ENCODE measurements at places on chromosomes 7 and 10. TPM values are rescaled to one million over a fixed set of nuclear protein-coding genes. Genes with fewer than 3 reads are reported as not detected.

GRCh38 chr10:132192076-132192975 is 5.6 kb downstream of the DPYSL4 start:
- H3K27ac ChIP-seq, result no peak overlapping the region
- H3K4me3 ChIP-seq, result no peak overlapping the region
- no peak for DNase-seq
- no peaks in the 10 kb centered on the region for H3K36me3 ChIP-seq
- no peaks in the 10 kb centered on the region for H3K4me1 ChIP-seq
- H3K27me3 ChIP-seq, result peaks cover 15% of the 10 kb centered on the region

DNA sequence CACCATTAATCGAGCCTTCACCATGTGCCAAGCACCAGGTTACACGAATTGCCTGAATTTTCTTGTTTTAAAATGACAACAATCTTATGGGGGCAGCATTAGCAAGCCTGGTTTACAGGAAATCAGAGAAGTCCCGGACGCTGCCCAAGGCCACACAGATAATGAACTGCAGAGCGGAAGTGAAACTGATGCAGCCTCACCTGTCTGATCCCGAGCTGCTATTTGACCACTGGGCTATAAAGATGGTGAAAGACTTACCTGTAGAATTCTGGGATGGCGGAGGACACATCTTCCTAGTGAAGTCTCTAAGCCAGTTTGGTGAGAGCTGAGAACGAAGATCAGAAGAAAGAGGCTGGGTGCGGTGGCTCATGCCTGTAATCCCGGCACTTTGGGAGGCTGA is 21.7 kb upstream of the GALNTL5 start:
- H3K4me1 ChIP-seq, result no peaks in the 10 kb centered on the region
- H3K4me3 ChIP-seq, result no peak overlapping the region
- H3K27ac ChIP-seq, result no peak overlapping the region
- peaks cover 4% of the 10 kb centered on the region for H3K27me3 ChIP-seq
- H3K36me3 ChIP-seq, result no peaks in the 10 kb centered on the region
- no peak for DNase-seq

DNA sequence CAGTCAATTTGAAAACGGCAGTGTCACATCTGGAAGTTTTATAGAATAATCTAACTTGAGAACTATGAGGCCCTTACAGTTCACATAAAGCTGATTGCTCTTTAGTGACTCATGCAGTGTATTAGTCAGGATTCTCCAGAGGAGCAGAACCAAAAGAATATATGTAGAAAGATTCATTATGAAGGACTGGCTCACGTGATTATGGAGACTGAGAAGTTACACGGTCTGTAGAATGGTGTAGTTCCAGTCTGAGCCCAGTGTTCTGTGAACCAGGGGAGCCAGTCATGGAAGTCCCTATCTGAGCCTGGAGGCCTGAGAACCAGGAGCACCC is 21.5 kb downstream of the RBM33 start:
- peak overlapping the region; percentile 67 for H3K27ac ChIP-seq
- no peak overlapping the region for H3K4me3 ChIP-seq
- H3K4me1 ChIP-seq, result peaks cover 17% of the 10 kb centered on the region
- H3K27me3 ChIP-seq, result no peaks in the 10 kb centered on the region

GRCh38 chr10:106401161-106401560 is 763.3 kb downstream of the SORCS1 start:
- H3K4me3 ChIP-seq, result no peak overlapping the region
- no peak overlapping the region for H3K27ac ChIP-seq
- no peak for DNase-seq
- no peaks in the 10 kb centered on the region for H3K27me3 ChIP-seq

ANXA11 gene
- 308 TPM for polyA plus RNA-seq

TMEM236 gene
- polyA plus RNA-seq, result 0.02 TPM

All from fibroblast of lung (primary cell).